Right atrium auricular region (tissue), 2 donors: ENCODE measurements at places on chromosomes 3 and 15.

DNA sequence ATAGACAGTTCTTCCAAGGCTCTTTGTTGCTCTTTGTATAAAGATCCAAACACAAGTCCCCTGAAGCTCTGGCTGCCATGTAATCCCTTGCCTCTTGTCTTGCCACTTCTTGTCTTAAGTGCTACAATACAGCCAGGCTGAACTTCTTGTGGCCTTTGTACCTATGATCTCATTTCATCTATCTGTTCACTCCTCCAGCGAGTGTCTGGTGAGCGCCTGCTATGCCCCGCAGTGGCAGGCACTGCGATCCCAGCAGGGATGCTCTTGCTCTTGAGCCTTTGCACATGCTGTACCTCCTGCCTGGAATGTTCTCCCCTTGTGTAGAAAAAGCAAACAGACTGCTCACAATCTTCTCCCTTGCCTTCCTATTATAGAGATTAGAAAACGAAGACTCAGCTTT lies 81.9 kb upstream of the ADPGK start:
- H3K4me1 ChIP-seq: no peaks in the 10 kb centered on the region
- no peak for DNase-seq
- no peak overlapping the region for H3K4me3 ChIP-seq
- H3K27me3 ChIP-seq: no peaks in the 10 kb centered on the region
- H3K36me3 ChIP-seq: no peaks in the 10 kb centered on the region

GRCh38 chr3:56320883-56321282 lies 147.4 kb downstream of the ERC2 start:
- DNase-seq: no peak
- no peak overlapping the region for H3K4me3 ChIP-seq
- no peak overlapping the region for H3K27ac ChIP-seq
- peaks cover 10% of the 10 kb centered on the region for H3K4me1 ChIP-seq
- no peaks in the 10 kb centered on the region for H3K27me3 ChIP-seq

GRCh38 chr15:94294556-94294955 lies 63.2 kb downstream of the MCTP2 start:
- no peaks in the 10 kb centered on the region for H3K27me3 ChIP-seq
- H3K27ac ChIP-seq: no peak overlapping the region
- H3K4me3 ChIP-seq: no peak overlapping the region
- no peaks in the 10 kb centered on the region for H3K36me3 ChIP-seq
- no peaks in the 10 kb centered on the region for H3K4me1 ChIP-seq

GRCh38 chr3:127072221-127072771 lies 89.4 kb downstream of the PLXNA1 start:
- H3K36me3 ChIP-seq: no peaks in the 10 kb centered on the region
- H3K4me3 ChIP-seq: no peak overlapping the region
- DNase-seq: no peak
- peaks cover 8% of the 10 kb centered on the region for H3K4me1 ChIP-seq
- H3K27ac ChIP-seq: no peak overlapping the region

DNA sequence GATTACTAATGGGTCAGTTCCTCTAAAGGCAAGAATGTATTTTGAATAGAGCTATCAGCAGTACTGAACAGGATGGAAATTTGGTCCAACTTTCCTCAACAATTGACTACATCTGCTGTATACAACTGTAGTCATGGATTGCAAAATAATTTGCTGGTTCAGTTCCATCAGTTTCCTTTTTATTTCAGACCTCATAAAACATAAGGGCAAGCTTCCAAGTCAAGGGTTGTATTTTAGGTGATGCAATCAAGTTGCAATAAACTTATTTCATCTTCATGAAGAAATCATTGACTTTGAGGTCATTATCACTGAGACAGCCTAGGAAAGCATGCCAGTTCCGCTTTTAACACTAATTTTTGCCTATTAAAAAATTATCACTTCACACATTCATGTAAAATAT lies 90.4 kb upstream of the TSEN2 start:
- no peaks in the 10 kb centered on the region for H3K36me3 ChIP-seq
- H3K27ac ChIP-seq: no peak overlapping the region
- no peaks in the 10 kb centered on the region for H3K27me3 ChIP-seq
- DNase-seq: no peak
- H3K4me1 ChIP-seq: no peaks in the 10 kb centered on the region

- H3K36me3 ChIP-seq: no peaks in the 10 kb centered on the region
- no peak overlapping the region for H3K4me3 ChIP-seq
- no peaks in the 10 kb centered on the region for H3K4me1 ChIP-seq
- no peak for DNase-seq
- no peak overlapping the region for H3K27ac ChIP-seq
Observed at GRCh38 chr15:88147760-88148159, 108.8 kb downstream of the NTRK3 start.

- DNase-seq: no peak
- peak overlapping the region; percentile 45 for H3K27ac ChIP-seq
- peaks cover 7% of the 10 kb centered on the region for H3K4me1 ChIP-seq
- no peak overlapping the region for H3K4me3 ChIP-seq
Observed at GRCh38 chr15:76162784-76163456, 103.1 kb downstream of the TMEM266 start.

GRCh38 chr15:77021088-77021481 lies 26.2 kb downstream of the PSTPIP1 start:
- H3K27me3 ChIP-seq: no peaks in the 10 kb centered on the region
- no peak overlapping the region for H3K27ac ChIP-seq
- no peak overlapping the region for H3K4me3 ChIP-seq
- no peaks in the 10 kb centered on the region for H3K36me3 ChIP-seq
- DNase-seq: no peak
- peaks cover 17% of the 10 kb centered on the region for H3K4me1 ChIP-seq

DNA sequence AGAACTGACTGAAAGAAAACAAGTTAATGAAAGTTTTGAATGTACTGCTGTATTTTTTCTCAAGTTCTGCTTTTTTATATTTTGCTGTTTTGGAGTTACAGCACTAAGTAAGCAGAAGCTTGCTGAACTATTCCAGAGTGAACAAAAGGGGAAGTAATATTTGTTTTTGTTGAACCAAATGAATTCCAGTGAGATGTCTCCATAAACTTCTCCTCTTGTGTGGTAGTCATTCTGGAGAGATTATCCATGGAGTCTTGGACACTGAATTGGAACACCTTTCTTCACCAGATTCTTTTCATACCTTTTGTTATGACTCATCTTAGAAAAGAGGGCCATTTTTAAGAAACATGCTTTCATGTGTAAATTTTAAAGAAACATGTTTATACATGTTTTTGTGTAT lies 8.8 kb downstream of the ANKUB1 start:
- no peaks in the 10 kb centered on the region for H3K4me1 ChIP-seq
- H3K4me3 ChIP-seq: no peak overlapping the region
- DNase-seq: no peak
- no peaks in the 10 kb centered on the region for H3K36me3 ChIP-seq
- no peaks in the 10 kb centered on the region for H3K27me3 ChIP-seq
